ENCODE measurements at places on chromosomes 7 and 10. TPM values are rescaled to one million over a fixed set of nuclear protein-coding genes. Genes with fewer than 3 reads are reported as not detected.

Gene ADAM22
- 1.0 TPM for total RNA-seq

Gene PAPOLB
- total RNA-seq = 0.39 TPM

Gene RSPH10B2
- 0.11 TPM for total RNA-seq

Gene WEE2
- not detected for total RNA-seq

Gene DNAJC9
- total RNA-seq = 15.8 TPM

Gene MYOF
- total RNA-seq = 400 TPM

Gene CYP26C1
- total RNA-seq = 0.26 TPM

Gene OR2A12
- under 0.01 TPM for total RNA-seq

Gene MRPS33
- total RNA-seq = 41.2 TPM

Gene CH25H
- total RNA-seq = 4.8 TPM

Gene MRPS24
- 82.7 TPM for total RNA-seq

Gene PRTFDC1
- 17.8 TPM for total RNA-seq

Gene CPA5
- 0.13 TPM for total RNA-seq

Gene RASSF4
- 5.6 TPM for total RNA-seq

Gene KCNMA1
- 145 TPM for total RNA-seq

Gene IKZF5
- 7.8 TPM for total RNA-seq

Gene EN2
- total RNA-seq = not detected

Gene UBE2D1
- 29.4 TPM for total RNA-seq

Gene BUB3
- total RNA-seq = 112 TPM

Gene HKDC1
- 0.54 TPM for total RNA-seq

Gene CLDN3
- not detected for total RNA-seq

Gene AZGP1
- total RNA-seq = not detected

Gene AGBL3
- 1.8 TPM for total RNA-seq

Gene PRKAR2B
- total RNA-seq = 2.4 TPM

Gene PLPP4
- 0.43 TPM for total RNA-seq

Gene MLXIPL
- not detected for total RNA-seq

Gene CALML5
- total RNA-seq = not detected

Gene LRRD1
- total RNA-seq = 0.65 TPM

Gene MMD2
- not detected for total RNA-seq

Gene BLNK
- 0.65 TPM for total RNA-seq

Gene SEMA4G
- total RNA-seq = 0.26 TPM

Gene SH2D4B
- total RNA-seq = not detected

Gene POLL
- 14.9 TPM for total RNA-seq

Gene NXPH1
- not detected for total RNA-seq

Gene HOXA9
- 29.9 TPM for total RNA-seq

Gene GPRIN2
- not detected for total RNA-seq

Gene GPC2
- 0.52 TPM for total RNA-seq

Gene VWDE
- total RNA-seq = 0.11 TPM

Gene CCL26
- total RNA-seq = 0.65 TPM

Gene TMEM213
- total RNA-seq = not detected

Gene HTR5A
- total RNA-seq = not detected

Gene FAM25A
- total RNA-seq = not detected

Gene TET1
- 7.7 TPM for total RNA-seq

Gene MYH16
- total RNA-seq = not detected

Gene ZNF394
- total RNA-seq = 34.2 TPM
